ENCODE measurements at places on chromosomes 2 and 18.

DNA sequence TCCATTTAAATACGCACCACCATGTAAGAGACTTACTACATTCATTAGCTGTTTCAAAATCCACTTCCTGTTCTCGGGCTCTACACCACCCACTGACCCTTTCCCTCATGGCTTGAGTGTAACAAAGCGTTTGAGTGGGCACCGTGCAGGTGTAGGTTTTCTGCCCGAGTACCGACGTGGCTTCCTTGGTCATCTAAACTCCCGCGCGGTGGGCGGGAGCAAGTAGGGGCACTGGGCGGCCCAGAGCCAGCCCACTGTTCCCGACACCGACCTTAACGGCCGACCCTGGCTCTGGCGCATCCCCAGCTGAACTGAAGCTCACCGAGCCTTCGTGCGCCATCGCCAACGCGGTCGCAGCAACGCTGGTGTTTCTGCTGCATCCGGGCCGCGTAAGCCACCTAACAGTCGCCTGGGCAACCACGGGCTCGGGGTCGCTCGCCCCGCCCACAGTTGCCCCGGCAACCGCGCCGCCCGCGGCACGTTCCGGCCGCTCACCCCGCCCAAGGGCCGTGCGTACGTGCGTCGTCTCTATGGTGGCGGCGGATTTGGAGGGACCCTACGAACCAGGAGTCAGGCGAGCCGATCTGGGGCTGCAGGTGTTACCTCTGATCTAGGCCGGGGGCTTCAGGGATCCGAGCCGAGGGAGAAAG is at the start of the genes C2orf81 and WDR54:
Gene C2orf81, minus strand, starts transcription at position 399 of the 650 bp plus-strand sequence. Its CDS starts 59 bp downstream, at position 340.
Gene WDR54, plus strand, starts transcription at position 510 of the 650 bp plus-strand sequence. CDS start 424 bp downstream, outside the sequence.
- peak; percentile 91 for DNase-seq

DNA sequence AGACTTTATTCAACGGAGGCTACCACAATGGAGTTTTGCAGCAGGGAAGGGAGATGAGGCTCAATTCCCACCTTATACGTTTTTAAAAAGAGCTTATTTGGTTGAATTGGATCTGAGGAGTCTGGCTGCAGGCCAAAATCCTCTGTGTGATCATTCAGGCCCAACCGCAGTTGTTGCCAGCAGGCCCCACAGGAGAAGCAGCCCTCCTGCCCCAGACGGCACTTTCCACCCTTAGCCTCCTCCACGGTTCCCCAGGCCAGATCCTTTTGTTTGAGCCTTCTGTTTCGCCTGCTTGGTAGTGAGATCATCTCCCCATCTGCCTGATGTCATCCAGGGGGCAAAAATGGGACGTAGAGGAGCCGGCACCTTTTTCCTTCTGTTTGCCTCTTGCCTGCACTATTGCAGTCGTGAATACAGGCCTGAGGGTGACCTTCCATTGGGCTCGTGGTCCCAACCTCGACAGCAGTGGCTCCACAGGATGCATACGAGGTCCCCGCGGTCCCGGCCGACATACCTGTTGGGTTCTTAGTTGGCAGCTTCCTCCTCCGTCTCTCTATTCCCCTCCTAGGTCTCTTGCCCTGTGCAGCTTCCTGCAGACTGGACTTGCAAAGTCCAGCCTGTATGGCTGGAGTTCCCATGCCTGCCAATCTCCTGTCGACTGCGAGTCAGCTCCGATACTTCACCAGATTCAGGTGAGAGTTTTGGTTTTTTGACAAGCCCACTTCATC is 9.3 kb upstream of the GPR35 start:
- DNase-seq: no peak

DNA sequence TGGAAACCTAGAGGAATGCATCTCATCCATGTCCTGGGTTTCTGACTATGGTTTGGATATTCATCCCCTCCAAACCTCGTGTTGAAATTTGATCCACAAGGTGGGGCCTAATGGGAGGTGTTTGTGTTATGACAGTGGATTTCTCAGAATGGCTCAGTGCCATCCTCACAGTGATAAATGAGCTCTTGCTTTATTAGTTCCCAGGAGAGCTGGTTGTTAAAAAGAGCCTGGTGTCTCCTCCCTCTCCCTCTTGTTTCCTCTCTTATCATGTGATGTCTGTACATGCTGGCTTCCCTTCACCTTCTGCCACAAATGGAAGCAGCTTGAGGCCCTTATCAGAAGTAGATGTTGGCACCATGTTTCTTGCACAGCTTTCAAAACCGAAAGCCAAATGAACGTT is 424.3 kb downstream of the DCC start:
- no peak for DNase-seq

DNA sequence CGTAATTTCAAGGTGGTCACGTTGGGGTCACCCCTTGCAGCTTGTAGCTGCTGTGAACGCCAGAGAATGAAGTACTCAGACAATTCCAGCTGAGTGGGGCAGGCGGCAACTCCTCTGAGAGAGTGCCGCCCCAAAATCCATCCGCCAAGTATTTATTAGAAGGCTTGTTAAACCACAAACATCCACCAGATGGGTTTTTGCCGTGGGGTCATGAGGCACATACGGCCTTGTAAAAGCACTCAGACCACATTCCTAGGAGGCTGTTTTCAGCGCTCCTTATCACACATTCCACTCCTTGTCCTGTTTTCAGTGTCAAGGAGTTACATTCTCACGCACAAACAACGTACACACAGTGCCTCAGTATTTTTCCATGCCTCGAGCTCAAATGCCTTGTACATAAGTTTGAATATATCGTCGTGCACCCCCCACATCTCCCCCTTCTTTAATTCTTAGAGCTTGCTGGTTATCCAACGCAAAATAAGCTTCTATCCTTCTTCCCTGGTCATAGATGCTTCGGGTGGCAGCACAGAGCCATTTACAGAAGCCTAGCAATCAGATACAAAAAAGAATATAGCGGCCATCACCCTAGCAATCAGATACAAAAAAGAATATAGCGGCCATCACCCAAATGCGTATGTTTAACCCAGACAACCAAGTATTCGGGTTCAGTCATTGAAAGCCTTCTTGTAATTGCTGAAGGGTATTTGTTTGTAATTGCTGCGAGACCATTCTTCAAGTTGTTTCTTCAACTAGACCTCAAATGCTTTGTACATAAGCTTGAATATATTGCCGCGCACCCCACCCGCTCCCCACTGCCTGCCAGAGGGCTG is 7.3 kb downstream of the ALPP start:
- DNase-seq: no peak

All from activated naive CD8-positive, alpha-beta T cell treated with anti-CD3 and anti-CD28 coated beads, Interleukin-2, amount 50 U/mL, for 16 hours (primary cell).